ENCODE measurements at places on chromosomes 12 and 14.

- no peak for DNase-seq
These were observed 6.3 kb upstream of the CD4 start for GRCh38 chr12:6782850-6783566.

DNA sequence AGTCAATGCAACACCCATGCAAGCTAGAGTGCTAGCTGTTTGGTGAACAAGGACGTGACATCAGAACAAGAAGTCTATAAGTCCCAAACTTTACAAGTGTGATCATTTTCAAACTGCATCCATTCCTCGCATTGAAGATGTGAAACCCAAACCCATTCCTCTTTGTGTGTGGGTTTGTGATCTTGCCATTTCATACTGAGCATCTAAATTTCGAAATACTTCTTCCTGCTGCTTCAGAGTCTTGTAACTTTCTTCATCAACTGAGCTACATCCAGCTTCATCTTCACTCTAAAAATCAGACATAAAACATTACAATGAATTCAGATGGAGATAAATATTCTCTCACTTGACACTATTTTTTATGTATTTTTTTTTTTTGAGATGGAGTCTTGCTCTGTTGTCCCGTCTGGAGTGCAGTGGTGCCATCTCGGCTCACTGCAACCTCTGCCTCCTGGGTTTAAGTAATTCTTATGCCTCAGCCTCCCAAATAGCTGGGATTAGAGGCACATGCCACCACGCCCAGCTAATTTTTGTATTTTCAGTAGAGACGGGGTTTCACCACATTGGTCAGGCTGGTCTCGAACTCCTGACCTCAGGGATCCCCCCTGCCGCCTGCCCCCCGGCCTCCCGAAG lies 4.8 kb upstream of the ZCCHC8 start:
- no peak for DNase-seq

DNA sequence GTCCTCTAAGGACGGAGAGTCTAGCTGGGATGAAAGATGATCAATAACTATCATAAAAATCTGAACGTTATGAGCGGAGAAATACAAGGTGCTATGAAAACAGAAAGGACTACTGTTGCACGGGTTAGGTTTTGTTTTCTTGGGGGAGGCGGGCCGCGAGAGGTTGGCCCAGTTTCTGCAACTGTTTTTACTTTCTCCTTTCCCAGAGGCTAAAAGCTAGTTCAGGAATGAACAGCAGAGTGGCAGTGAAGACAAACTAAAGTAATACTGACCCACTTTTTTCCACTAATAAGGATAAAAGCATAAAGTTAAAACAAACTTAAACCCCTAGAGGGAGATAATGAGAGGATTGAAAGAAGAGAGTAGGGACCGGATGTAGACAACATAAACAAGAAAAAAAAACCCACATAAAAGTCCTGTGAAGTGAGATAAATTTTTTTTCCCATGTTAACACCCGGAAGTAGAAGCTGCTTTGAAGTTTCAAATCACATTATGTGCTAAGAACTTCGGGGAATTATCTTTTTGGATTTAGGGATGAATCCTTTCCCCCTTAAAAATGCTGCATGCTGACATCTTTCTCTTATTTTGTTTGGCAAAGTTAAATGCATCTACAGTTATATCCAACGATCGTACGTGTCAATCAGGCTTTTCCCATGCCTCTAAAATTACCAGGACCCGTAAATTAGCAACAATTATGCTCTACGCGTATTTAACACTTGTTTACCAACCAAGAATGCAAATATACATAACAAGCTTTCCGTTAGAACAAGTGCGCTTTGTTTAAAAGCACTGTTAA lies 1.0 kb upstream of the CDK17 start:
- DNase-seq: peak; percentile 58

- DNase-seq: no peak
These were observed 113.0 kb downstream of the ZFP36L1 start for GRCh38 chr14:68679746-68680467.

DNA sequence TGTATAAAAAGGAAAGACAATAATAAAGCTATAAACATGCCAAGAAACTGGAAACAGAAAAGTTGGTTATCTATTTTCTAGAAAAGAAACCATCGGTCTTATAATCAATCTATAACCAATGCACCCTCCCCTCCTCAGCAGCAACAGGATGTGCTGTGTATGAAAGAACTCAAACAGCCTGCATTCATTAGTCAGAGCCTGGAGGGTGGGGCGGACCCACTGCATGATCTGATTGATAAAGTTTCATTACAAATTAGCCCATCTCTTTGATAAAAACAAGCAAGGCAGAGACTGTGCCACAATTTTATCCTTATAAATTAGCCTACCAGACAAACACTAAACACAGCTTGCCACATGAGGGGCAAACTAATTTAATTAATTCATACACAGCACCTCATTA lies 448.1 kb downstream of the BCAT1 start:
- no peak for DNase-seq

- DNase-seq: no peak
These were observed 12.5 kb downstream of the P2RX7 start for GRCh38 chr12:121145221-121145620.

DNA sequence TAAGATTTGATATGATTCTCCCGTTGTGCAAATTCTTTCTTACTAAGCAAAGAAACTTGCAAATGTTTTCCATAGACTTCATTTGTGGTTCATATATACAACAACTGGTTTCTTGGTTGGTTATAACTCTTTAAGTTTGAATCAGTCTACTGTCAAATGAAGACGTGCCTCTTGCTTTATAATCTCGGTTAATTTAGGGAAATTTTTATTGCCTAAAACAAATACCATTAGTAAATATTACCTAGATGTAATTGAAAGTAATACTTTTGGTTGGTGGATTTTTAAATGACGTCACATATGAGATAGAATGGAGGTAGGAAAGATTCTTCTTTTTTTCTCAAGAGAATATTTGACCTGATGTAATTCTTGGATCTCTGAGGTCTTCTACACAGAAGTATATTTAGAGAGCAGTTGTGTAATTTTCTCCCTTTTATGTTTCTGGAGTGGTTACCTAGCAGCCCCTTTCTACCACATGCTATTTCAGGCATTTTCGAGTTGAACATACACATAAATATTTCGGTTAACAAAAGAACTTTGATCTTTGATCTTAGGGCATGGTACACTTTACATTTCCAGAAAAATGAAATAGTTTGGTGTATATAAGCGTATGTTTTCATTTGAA lies 1.7 kb downstream of the ATF7IP start:
- peak; percentile 19 for DNase-seq

GRCh38 chr12:104641862-104642261 lies 185.1 kb downstream of the CHST11 start:
- no peak for DNase-seq

DNA sequence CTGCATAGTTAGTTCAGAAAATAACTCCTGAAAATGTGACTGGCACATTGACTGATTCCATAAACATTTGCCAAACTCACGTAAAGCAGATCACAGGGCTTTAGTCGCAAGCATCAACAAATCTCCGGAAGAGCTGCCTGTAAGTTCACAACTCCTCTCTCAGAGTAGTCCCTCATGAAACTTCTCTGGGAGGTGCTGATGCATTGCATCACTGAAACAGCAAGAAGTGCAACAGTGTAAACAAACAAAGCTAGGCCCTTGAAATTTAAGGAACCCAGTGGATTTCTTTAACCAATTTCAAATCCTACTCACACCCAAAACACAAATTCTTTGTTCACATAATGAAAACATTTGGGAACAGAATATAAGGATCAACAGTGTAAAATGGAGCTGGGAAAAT lies 1691.7 kb upstream of the FLRT2 start:
- peak; percentile 17 for DNase-seq

DNA sequence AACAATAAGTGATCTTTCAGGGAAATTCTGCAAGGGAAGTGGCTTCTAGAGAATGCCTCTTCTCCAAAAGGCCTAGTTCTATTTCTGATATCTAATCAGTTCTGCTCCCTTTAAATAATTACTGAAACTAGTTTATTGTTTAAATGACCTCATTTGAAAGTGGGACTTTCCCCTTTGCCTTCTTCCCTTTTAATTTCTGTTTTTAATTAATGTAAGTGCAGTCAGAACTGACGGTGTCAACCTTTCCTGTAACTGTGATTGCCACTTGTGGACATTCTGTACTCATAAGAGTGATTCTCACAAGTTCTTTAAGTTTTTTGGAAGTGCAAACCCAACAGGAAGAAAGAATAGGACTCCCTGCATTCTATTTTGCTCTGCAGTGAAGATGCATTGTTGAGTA lies 265.3 kb upstream of the PLEKHG7 start:
- no peak for DNase-seq

DNA sequence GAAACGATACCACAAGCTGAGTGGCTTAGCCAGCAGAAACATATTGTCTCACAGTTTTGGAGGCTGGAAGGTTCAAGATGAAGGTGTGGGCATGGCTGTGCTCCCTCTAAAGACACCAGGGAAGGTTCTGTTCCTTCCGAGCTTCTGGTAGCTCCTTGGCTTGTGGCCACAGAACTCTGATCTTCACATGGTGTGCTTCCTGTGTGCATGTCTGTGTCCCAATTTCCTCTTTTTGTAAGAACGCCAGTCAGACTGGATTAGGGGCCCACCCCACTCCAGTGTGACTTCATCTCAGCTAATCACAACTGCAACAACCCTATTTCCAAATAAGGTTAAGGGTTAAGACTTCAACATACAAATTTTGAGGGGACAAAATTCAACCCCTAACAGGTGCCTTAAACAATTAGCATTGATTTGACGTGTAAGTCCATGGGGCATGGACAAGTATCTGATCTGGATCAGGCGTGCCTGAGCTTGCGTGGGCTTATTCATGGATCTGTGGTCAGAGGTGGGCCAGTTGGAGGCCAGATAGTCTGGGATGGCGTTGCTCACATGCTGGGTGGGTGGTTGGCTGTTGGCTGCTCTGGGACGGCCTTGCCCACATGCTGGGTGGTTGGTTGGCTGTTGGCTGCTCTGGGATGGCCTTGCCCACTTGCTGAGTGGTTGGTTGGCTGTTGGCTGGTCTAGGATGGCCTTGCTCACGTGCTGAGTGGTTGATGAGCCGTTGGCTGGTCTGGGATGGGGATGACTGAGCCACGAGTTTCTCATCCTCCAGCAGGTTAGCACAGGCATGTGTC lies 88.5 kb downstream of the LGMN start:
- no peak for DNase-seq

GRCh38 chr12:2341871-2342270 lies 289.1 kb downstream of the CACNA1C start:
- DNase-seq: no peak

- no peak for DNase-seq
These were observed 47.6 kb downstream of the CRACR2A start for GRCh38 chr12:3705354-3705675.

DNA sequence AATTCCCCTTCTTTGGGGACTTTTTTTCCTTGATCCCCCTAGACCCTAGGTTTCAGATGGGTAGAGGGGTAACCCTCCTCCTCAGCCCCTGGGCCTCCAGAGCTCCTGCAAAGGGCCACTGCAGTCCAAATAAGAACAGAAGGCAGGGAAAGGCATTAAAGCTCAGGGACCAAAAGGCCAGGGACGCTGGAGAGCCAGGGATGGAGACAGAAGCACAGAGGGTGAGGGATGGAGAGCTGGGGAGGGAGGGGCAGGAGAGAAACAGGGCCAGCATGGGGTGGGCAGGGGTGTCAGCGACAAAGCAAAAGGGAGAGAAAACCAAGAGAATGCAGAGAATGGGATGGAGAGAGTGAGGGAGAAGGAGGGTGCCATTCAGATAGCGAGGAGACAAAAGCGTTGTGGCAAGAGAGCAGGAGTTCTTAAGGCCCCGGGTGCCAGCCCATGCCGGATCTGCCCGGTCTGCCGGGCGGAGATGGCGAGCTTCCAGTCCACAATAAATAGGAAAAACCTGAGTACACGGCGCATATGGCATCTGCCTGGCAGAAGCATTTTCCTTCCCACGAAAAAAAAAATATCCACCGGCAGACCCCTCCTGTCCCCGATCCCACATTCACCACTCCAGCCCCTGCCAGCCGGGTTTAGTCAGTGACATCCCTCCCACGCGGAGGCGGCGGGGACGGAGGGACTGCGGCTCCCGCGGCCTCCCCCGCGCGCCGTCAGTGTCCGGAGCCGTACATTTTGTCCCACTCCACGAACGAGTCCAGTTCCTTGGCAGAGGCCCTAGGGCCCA lies 28.6 kb downstream of the FIGNL2 start:
- no peak for DNase-seq

GRCh38 chr14:98210045-98210672 lies 1061.8 kb downstream of the BCL11B start:
- DNase-seq: no peak

GRCh38 chr12:40226705-40227104 lies 1.9 kb downstream of the LRRK2 start:
- DNase-seq: no peak

DNA sequence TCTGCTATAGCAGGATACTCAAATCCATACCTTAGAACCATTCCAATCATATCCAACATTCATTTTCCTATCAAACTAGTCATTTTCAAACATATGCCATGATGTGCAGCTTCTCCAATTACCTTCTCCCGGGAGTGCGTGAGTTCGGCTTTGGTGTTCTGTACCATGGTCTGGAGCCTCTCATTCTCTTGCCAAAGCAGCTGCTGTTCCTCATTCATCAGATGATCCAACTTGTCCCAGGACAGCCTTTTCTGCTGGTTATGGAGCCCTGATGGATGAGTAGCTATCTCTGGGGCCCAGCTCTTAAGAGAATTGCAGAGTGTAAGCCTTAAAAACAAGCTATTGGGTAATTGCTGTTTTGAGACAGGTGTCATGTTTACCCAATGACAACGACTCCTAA lies 71.1 kb upstream of the SAV1 start:
- no peak for DNase-seq

- DNase-seq: no peak
These were observed 1081.4 kb upstream of the LRFN5 start for GRCh38 chr14:40525314-40525713.

DNA sequence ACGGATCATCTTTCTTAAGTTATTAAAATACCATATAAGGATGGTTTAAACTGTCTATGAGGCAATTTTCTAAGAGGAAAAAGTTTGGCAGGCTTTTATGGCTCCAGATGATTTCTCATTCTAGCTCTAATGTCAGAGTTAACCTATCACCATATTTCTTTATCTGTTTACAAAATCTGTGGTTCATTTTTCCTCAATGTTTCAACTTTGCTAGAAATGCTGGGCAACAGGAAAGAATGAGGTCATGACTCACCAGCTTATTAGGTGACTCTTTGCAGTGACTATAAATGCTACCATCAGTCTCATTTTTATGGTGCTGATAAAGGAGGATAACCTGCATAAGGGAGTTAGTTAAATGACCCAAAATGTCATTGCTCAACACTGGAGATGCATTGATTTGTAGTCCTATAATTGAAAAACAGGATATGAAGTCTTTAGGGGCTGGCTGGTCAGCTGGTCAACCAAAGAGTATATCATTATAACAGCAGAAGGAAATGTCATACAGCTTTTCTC lies 45.3 kb upstream of the RAP1B start:
- no peak for DNase-seq

DNA sequence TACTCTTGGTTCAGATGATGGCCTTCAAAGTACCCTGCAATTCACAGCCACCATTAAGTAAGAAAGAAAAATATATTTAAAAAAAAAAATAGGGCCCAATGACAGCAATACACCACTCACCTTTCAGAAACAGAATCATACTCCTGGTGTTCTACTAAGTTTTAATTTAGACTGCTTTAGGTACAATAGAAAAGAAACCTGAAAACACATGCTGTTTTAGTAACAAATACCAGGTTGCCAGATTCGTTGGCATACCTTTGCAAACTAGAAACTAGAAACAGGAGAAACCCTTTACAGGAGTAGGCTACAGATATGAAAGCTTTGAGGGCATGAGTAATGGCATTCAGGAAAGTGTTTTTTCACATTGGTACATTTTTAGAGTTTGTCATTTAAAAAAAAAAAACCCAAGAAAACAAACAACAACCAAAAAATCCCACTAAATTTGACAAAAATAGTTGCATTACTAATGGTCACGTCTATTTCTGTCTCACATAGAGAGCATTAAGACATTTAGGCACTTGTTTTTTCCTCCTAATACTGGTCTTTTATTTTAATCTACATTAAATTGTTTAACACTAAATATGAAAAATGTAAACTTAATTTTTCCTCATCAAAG lies 4.0 kb downstream of the SIX1 start:
- no peak for DNase-seq

Measured in NCI-H460 (cell line).